CD8-positive, alpha-beta memory T cell (primary cell): ENCODE measurements at places on chromosomes 7 and 10.

- H3K4me1 ChIP-seq = no peaks in the 10 kb centered on the region
- no peak overlapping the region for H3K4me3 ChIP-seq
- no peak for DNase-seq
- peaks cover 26% of the 10 kb centered on the region for H3K36me3 ChIP-seq
These were observed 106.4 kb upstream of the GSDME start for GRCh38 chr7:24863626-24864025.

DNA sequence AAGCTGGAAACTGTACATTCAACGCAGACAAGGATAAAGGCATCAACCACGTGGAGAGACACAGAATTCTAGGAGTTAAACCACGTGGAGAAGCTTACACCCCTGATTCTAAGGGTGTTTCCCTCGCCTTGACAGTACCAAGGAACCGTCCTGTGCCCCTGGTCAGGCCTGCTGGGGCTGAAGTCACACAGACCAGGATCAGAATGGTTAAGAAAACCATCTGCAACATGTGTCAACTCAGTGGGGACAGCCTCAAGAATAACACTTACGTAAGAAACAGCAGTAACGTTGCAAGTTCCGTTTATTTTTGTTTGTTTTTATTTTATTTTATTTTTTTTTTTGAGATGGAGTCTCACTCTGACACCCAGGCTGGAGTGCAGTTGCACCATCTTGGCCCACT lies 55.6 kb downstream of the CHST15 start:
- no peak overlapping the region for H3K4me3 ChIP-seq
- H3K36me3 ChIP-seq = no peaks in the 10 kb centered on the region
- no peak overlapping the region for H3K27ac ChIP-seq
- peaks cover 8% of the 10 kb centered on the region for H3K4me1 ChIP-seq
- no peak for DNase-seq
- no peaks in the 10 kb centered on the region for H3K27me3 ChIP-seq

GRCh38 chr10:75189266-75190096 lies 21.1 kb upstream of the VDAC2 start:
- no peak overlapping the region for H3K27ac ChIP-seq
- no peaks in the 10 kb centered on the region for H3K36me3 ChIP-seq
- no peak overlapping the region for H3K4me3 ChIP-seq
- H3K4me1 ChIP-seq = peaks cover 5% of the 10 kb centered on the region

GRCh38 chr7:37070471-37070870 lies 346.2 kb upstream of the AOAH start:
- DNase-seq = no peak
- H3K27ac ChIP-seq = no peak overlapping the region
- no peaks in the 10 kb centered on the region for H3K36me3 ChIP-seq
- no peaks in the 10 kb centered on the region for H3K27me3 ChIP-seq
- no peak overlapping the region for H3K4me3 ChIP-seq

- no peaks in the 10 kb centered on the region for H3K36me3 ChIP-seq
- H3K4me3 ChIP-seq = no peak overlapping the region
- DNase-seq = no peak
- H3K4me1 ChIP-seq = no peaks in the 10 kb centered on the region
- no peaks in the 10 kb centered on the region for H3K27me3 ChIP-seq
These were observed 43.4 kb upstream of the POM121L12 start for GRCh38 chr7:52992001-52992400.

DNA sequence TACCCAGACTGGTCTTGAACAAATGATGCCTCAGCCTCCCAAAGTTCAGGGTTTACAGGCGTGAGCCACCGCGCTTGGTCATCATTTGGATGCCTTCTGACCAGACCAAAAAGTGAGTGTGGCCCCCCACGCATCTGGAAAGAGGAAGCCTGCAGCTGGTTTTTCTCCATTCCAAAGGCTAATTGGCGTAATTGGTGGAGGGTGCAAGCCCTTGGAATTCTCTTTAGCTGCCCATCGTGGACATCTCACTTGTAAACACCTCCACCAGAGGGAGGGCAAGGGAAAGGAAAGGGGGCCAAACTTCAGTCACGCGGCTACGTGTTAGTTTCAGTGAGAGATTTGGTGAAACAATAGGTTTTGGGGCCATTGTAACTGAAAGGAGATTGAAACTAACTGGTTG lies 4.1 kb upstream of the ARHGAP21 start:
- no peak overlapping the region for H3K4me3 ChIP-seq
- no peaks in the 10 kb centered on the region for H3K27me3 ChIP-seq
- DNase-seq = no peak
- no peaks in the 10 kb centered on the region for H3K36me3 ChIP-seq

DNA sequence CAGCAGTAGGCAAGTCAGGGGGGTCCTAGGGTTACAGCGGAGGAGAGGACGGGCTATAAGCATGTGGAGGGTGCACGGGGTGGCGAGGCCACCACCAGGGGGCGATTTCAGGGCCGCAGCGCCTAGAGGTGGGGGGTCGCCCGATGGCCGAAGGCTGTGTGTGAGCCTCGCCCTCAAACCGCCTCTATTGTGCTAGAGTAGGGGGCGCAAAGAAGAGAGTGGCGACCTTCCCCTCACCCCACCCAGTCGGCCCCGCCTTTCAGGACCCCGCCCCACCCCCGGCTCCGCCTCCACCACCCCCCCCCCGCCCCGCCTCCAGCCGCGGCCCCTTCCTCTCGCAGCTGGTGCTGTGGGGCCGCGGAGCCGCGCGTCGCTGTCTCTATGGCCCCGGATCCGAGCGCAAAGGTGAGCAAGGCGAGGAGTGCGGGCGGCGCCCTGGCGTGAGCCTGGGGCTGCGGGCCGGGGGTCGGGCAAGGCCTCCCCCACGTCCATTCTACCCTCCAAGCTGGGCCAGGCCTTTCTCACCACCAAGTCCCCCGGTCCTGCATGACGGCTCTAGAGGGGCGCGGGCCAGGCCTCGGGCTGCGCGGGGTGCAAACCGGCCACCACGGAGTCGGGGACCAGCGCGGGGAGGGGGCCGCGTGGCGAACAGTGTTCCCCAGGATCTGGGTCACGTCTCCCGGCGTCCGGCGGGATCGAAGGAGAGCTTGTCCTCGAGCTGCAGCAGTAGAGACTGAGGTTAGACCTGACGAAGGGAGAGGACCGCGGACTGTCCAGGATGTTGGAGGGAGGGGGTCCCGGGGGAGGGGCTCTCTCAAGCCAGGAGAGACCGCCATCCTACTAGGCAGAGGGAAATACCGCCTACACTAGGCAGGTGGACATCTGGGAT lies at the start of gene SEMA4G:
TSS of gene SEMA4G (plus strand) at position 318 of the 889 bp plus-strand sequence. CDS start 3,409 bp downstream, outside the sequence.
- DNase-seq = peak; percentile 23
- H3K4me3 ChIP-seq = peak within 1 kb of the TSS; percentile 47
- H3K4me1 ChIP-seq = peaks cover 5% of the 10 kb centered on the region
- no peaks in the 10 kb centered on the region for H3K27me3 ChIP-seq

DNA sequence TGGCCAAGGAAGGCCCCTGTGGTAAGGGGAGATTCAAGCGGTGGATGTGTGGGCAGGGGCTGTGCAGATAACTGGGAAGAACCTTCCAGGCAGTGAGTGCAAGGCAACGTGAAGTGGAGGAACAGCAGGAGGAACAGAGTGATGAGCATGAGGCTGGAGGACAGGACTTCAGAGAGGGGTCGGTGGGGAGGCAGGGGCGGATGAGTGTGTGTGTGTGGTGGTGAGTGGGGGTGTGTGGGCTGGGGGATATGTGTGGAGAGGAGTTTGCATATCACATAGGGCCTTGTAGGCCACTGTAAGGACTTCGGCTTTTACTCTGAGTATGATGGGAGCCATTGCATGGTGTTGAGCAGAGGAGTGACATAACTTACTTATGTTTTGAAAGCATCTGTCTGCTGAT lies 73.8 kb downstream of the SYPL1 start:
- H3K27me3 ChIP-seq = no peaks in the 10 kb centered on the region
- no peak overlapping the region for H3K4me3 ChIP-seq
- no peak for DNase-seq
- H3K36me3 ChIP-seq = no peaks in the 10 kb centered on the region
- peaks cover 30% of the 10 kb centered on the region for H3K4me1 ChIP-seq
- no peak overlapping the region for H3K27ac ChIP-seq

DNA sequence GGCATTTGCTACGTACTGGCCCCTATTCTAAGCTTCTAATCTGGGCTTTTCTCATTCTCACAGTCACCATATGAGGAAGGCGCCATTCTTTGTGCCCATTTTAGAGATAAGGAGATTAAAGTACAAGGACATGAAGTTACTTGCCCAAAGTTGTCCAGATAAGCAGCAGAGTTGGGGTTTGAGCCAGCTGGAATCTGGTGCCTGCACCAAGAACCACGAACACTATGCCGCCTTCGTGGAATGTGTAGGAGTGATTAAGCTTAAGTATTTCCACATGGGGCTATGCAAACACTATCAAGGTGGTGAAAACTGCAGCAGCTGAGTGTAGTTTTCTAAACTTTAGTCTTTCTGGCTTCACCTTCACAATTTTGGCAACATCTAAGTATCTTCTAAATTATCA lies 342.7 kb upstream of the ETV1 start:
- no peaks in the 10 kb centered on the region for H3K36me3 ChIP-seq
- no peak overlapping the region for H3K4me3 ChIP-seq
- H3K27ac ChIP-seq = no peak overlapping the region
- DNase-seq = no peak
- H3K27me3 ChIP-seq = no peaks in the 10 kb centered on the region
- no peaks in the 10 kb centered on the region for H3K4me1 ChIP-seq

DNA sequence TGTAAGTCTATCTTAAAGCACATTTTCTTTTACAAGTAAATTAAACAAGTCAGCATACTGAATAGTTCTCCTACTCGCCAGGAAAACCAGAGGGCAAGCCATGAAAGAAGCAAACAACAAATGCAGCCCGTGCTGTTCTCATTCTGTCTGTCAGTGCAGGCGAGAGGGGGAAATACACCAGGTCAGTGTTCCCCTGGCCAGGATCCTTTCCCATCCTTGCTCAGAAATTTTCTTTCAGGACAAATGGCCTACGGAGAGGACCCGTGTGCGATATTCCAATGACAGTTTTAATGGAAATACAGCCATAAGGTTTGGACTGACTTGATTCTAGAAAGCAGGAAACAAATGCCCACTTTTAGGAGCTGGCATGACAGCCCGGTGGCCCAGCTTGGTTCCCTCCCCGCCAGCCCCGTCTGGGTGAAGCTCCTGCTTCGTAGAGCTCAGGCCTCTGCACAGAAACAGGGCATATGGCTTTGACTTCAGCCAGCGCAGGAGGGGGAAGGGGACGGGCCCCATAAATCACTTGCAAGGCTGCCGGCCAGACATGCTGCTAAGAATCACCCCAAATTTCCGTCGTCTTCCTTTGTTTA lies 67.8 kb downstream of the FRMD4A start:
- H3K27me3 ChIP-seq = no peaks in the 10 kb centered on the region
- no peak overlapping the region for H3K4me3 ChIP-seq
- no peak for DNase-seq
- H3K36me3 ChIP-seq = no peaks in the 10 kb centered on the region
- H3K27ac ChIP-seq = no peak overlapping the region
- H3K4me1 ChIP-seq = no peaks in the 10 kb centered on the region

DNA sequence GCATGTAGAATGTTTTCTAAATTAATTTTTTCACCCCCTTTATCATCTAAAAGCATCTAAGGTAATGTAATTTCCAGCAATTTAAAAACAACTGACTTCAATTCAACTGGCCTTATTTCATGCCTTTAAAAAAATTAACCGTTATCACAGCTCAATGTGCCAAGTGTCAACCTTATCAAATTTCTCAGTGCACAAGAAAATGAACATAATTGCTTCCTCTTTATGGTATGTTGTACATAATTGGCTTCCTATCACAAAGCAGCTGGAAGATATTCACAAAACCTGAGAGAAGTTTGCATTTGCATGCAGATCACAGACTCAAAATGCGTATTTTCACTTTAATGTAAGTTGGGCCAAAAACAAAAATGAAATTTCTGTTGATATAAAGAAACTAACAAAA lies 966.4 kb downstream of the GRM8 start:
- no peak for DNase-seq
- H3K36me3 ChIP-seq = no peaks in the 10 kb centered on the region
- no peak overlapping the region for H3K27ac ChIP-seq
- H3K4me3 ChIP-seq = no peak overlapping the region

DNA sequence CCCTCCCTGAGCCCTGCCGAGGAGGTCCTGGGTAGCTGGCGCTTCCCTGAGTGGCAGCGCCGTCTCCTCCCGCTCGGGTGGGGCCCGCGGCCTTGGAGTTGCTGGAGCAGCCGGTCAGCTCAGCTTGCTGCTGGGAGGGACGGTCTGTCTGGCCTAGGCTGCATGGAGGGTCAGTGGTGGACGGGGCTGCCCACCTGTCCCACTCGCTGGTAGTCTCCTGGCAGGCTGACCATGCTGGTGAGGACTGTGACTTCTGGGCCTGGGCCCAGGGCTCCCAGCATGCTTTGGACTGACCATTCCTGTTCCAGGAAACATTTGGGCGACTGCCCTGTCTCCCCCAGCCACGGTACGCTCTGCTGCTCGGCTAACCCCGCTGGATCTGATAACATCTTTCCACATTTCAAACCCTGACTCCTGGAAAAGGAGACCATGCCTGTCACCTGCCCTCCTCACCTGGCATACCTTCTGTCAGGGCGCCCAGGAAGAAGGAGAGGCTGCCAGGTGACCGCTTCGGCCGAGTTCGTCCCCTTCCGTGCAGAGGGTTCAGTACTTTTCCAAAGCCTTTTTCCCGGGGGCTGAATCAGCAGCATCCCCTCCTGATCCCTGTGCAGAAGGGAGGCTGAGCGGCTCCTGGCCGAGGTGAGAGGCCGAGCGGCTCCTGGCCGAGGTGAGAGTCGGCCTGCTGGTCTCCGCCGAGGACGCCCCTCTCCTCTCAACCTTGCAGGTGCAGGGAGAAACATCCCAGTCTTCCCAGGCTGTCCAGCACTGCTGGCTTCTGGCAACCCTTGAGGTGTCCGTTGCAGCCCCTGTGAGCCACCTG lies 43.4 kb downstream of the FAM20C start:
- H3K27ac ChIP-seq = no peak overlapping the region
- DNase-seq = no peak
- H3K4me3 ChIP-seq = no peak overlapping the region
- H3K4me1 ChIP-seq = no peaks in the 10 kb centered on the region
- H3K27me3 ChIP-seq = no peaks in the 10 kb centered on the region
- no peaks in the 10 kb centered on the region for H3K36me3 ChIP-seq

GRCh38 chr10:95214369-95214768 lies 20.3 kb downstream of the ACSM6 start:
- no peaks in the 10 kb centered on the region for H3K36me3 ChIP-seq
- H3K27me3 ChIP-seq = no peaks in the 10 kb centered on the region
- no peak overlapping the region for H3K27ac ChIP-seq

DNA sequence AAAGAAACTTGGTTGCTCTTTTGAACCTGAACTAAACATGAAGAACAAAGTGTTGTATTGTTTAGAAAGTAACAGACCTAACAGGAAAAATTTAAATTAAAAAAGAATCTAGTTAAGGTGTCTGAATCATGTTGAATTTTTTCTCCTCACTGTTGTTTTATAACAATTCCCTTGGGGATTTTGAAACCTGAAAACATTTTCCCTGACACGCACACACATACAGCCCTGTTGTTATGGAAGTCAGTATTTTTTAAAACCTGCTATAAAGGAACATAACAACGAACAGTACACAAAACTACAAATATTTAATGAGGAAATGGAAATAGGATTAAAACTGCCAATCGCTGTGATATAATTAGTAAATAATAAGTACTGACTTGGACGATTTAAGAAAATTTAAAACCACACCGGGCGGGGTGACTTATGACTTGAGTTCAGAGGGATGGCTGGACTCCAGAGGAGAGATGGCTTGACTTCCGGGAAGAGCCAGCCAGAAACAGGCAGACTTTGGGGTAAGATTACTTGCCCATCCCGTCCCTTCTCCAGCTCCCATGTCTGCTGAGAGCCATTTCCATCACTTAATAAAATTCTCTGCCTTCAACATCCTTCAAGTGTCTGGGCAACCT lies 16.2 kb upstream of the SPOCK2 start:
- no peak overlapping the region for H3K4me3 ChIP-seq
- H3K36me3 ChIP-seq = no peaks in the 10 kb centered on the region
- H3K27me3 ChIP-seq = no peaks in the 10 kb centered on the region
- H3K27ac ChIP-seq = no peak overlapping the region
- DNase-seq = no peak
- peaks cover 76% of the 10 kb centered on the region for H3K4me1 ChIP-seq
